CD4-positive, CD25-positive, alpha-beta regulatory T cell (primary cell): ENCODE measurements at places on chromosomes 12 and 14. TPM values are rescaled to one million over a fixed set of nuclear protein-coding genes. Genes with fewer than 3 reads are reported as not detected.

ENDOU gene
- total RNA-seq, result not detected

RD3L gene
- not detected for total RNA-seq

TMEM30B gene
- total RNA-seq, result 2.1 TPM

SERPINA1 gene
- total RNA-seq, result not detected

EGLN3 gene
- 1.4 TPM for total RNA-seq

ACOT6 gene
- total RNA-seq, result not detected

SLC25A47 gene
- total RNA-seq, result not detected

KRT3 gene
- not detected for total RNA-seq

RAB3IP gene
- total RNA-seq, result 23.7 TPM

KRT5 gene
- not detected for total RNA-seq

PRPH gene
- not detected for total RNA-seq

HSPB8 gene
- total RNA-seq, result not detected

KRT6A gene
- total RNA-seq, result not detected

IGF1 gene
- not detected for total RNA-seq

CLEC12A gene
- not detected for total RNA-seq

LTBR gene
- total RNA-seq, result not detected

USP15 gene
- 417 TPM for total RNA-seq

ALDH2 gene
- total RNA-seq, result 1.7 TPM

TARBP2 gene
- 25.1 TPM for total RNA-seq

TEX52 gene
- total RNA-seq, result not detected

RNF212B gene
- not detected for total RNA-seq

P2RX7 gene
- 23.5 TPM for total RNA-seq

SYCP3 gene
- total RNA-seq, result 0.27 TPM

HOMEZ gene
- total RNA-seq, result 3.3 TPM

GPR65 gene
- 12.3 TPM for total RNA-seq

RNF34 gene
- 59.1 TPM for total RNA-seq

KLRF1 gene
- not detected for total RNA-seq

VDR gene
- total RNA-seq, result 2.9 TPM

NANOG gene
- not detected for total RNA-seq

CLEC4E gene
- total RNA-seq, result not detected

SLC5A8 gene
- total RNA-seq, result not detected

OR10P1 gene
- not detected for total RNA-seq

SLC38A4 gene
- total RNA-seq, result not detected

PZP gene
- not detected for total RNA-seq

TXNDC16 gene
- 19.5 TPM for total RNA-seq

MORN3 gene
- 5.6 TPM for total RNA-seq

PRB2 gene
- total RNA-seq, result not detected

SLC39A5 gene
- total RNA-seq, result 2.0 TPM

TAS2R7 gene
- total RNA-seq, result not detected

PTPRQ gene
- total RNA-seq, result not detected
